ENCODE measurements at places on chromosomes 1 and 21.

DNA sequence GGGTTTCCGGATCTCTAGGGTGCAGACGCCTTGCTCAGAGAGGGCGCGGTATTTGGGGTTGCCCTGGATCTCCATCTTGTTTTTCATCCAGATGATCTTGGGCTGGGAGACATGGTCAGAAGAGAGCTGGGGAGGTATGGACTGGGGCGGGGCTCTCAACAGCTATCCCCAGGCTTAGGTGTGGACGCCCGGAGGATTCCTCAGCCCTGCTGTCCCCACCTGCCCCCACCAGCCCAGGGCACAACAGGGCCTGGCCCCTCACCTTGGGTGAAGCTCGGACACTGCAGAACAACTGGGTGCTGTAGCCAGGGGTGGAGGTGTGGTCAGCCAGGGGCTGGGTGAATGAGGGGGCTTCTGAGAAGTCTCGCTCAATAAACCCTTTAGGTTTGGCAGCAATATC is 6.6 kb downstream of the MYBPH start:
- DNase-seq = no peak

- no peak for DNase-seq
Observed at GRCh38 chr1:243287652-243288051, 31.8 kb downstream of the SDCCAG8 start.

DNA sequence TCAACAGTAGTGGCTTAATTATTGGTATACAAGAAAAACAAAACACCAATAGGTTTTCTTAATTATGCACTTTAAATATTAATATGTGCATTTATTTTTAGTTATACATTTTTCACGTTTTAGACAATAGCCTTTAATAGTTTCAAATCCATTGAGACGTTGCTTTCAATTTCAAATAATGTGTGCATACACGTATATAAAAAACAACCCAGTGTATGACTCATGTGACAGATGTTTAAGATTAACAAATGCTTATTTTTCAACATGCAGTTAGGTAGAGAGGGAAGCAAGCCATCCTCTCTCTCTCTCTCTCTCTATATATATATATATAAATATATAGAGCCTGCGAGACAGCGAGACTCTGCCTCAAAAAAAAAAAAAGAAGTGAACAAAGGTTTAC is 24.3 kb downstream of the EYA3 start:
- DNase-seq = no peak

GRCh38 chr1:62196086-62196690 is 1.5 kb downstream of the L1TD1 start:
- DNase-seq = no peak

DNA sequence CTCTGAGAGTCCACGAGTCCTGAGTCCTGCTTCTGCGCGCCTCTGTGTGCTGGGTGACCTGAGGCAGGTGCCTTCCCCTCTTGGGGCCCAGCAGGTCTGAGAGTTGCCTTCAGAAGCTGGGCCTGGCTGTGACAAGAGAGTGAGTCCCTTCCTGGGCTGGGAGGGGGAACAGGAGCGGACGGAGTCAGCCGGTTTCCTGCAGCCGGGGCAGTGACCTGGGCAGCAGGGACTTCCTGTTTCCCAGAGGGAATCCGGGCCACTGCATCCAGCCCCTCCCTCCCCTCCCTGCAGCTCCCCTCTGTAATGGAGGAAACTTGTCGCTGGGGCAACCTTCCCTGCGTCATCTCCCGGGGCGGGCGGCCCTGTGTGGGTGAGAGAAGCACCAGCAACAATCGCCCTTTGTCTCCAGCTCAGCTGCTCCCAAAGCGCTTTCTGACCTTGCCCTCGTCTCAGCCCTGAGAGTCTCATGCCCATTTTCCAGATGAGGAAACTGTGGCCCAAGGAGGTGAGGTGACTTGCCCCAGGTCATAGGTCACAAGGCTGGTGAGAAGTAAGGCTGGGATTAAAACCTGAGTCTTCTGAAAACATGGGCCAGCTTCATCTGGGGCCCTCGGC is 61.1 kb downstream of the SDC3 start:
- DNase-seq = no peak

- no peak for DNase-seq
Observed at GRCh38 chr1:88029142-88029541, 654.9 kb upstream of the PKN2 start.

GRCh38 chr1:107195476-107195875 is 54.6 kb downstream of the NTNG1 start:
- DNase-seq = no peak

DNA sequence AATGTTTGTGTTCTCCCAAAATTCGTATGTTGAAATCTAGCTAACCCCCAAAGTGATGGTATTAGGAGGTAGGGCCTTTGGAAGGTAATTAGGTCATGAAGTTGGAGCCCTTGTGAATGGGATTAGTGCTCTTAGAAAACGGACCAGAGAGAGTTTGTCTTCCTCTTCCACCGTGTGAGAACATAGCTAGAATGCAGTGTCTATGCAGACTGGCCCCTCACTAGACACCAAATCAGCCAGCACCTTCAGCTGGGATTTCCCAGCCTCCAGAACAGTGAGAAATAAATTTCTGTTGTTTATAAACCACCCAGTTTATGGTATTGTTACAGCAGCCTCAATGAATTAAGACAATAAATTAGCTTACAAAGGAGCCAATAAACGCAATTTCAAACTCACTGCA is 58.0 kb downstream of the KIAA0319L start:
- no peak for DNase-seq

GRCh38 chr1:202013603-202014002 is 3.2 kb downstream of the ELF3 start:
- DNase-seq = no peak

- DNase-seq = no peak
Observed at GRCh38 chr1:6105763-6106162, 60.1 kb downstream of the KCNAB2 start.

DNA sequence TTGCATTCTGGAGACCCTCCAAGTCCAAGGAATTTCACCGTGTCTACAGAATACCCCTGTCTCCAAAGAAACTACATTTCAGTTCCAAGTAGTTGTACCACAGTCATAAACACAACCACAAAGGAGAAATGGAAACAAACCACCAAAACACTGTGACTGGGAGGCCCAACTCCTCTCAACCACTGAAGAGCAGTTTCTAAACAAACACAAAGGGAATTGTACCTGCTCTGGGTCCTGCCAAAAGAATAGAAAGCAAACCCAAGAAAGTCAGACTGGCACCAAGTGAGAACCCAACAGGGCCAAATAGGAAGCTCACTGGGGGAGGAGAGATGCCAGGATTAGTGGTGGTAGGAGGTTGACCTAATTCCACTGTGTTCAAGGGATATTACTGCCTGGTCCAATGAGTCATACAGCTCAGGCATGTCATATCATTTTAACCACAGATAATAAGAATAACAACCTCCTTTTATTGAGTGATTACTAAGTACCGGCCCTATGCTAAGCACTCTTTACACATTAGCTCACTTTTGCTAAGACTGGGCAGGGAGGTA is 123.9 kb upstream of the PPP2R5A start:
- DNase-seq = no peak

DNA sequence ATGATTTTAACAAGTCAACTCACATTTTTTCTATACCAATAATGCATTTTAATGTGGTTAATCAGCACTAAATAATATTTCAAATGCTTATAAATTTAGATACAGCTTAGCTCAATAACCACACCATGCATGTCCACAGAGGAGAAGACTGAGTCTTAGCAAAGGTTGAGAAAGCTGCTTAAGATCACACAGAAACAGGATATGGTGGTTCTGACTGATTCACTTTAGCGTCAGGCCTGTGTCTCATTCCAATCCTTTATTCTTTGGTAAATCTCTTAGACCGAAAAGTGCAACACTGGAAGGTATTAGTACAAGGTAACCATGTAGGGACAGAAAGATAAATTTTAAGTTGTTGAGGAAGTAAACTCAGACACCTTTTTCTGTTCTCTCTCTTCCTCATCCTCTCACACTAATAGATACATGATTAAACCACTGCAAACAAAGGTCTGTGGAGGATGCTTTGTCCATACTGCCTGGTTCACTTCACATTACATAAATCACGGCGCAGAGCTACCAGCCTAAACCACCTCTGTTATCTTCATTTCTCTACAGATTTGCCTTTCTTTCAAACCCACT is 139.0 kb downstream of the DPYD start:
- no peak for DNase-seq

DNA sequence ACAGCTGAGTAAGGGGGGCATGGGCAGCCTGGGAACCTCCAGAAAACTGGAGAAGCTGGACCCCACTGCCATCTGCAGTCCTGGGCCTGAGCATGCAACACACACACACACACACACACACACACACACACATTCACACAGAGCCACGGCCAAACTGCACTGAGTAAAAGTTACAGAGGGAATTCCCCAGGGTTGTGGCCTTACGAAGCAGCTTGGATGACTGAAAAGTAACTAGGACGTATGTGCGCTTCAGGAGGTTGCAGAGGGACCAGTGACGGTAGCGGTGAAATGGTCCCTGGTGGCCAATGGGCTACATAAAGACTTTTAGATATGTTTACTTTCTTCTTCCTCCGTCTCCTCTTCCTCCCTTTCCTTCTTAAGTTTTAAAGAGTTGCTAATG is 232.5 kb upstream of the TMEM51 start:
- no peak for DNase-seq

- no peak for DNase-seq
Observed at GRCh38 chr1:57887964-57888491, 464.2 kb upstream of the DAB1 start.

- no peak for DNase-seq
Observed at GRCh38 chr1:25913206-25913605, 7.0 kb upstream of the STMN1 start.

DNA sequence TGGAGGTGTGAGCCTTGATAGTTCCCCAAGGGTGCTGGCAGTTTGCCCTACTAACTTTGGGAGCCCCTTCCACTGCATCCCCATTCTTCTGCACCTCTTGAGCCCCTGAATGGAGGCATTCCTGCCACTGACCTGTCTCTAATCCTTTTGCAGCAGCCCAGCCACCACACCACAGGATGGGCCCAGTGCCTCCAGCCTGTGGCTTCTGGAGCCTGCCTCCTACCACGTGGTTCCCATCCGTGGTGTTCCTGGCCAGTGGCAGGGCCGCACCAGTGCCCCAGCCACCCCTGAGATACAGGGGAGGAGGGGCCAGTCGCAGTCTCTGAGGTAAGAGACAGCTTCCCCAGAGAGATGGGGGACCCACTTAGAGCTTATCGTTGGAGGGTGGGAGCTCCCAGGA is 14.4 kb downstream of the INAVA start:
- DNase-seq = no peak

DNA sequence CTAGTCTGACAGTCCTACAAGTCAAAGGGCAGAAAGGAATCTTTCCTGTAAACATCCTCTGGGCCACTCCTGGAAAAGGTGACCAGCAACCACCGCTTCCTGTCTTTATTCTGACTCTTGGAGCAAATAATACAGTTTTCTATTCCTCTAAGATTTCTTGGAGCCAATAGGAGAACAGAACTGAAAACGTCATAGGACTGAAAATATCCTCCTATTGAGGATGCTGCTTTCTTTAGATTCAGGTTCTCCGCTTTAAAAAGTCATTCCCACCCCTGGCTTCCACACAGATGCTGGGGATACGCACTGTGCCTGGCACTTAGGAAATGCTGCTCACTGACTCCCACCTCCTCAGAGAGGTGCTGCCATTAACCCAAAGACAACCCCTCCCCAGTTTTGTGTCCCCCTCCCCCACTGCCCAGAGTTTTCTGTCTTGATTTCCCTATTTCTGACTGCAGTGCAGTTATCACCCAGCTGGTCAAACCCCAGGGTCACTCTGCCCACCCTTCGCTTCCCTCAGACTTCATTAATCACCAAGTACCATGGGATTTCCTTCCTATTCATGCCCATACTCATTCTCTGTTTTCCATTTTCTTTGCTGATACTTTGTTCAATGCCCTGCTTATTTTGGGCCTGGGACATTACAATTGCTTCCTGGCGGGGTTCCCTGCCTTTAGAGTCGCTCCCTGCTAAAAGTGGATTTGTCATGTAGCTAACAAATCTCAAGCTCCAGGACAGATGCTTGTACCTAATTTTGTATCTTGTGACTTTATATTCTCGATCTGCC is 82.1 kb upstream of the ARHGAP29 start:
- DNase-seq = no peak

- DNase-seq = no peak
Observed at GRCh38 chr1:172936088-172936645, 114.6 kb downstream of the TNFSF18 start.

GRCh38 chr1:213414911-213415310 is 363.9 kb downstream of the RPS6KC1 start:
- no peak for DNase-seq

Data from activated CD8-positive, alpha-beta memory T cell treated with anti-CD3 and anti-CD28 coated beads, Interleukin-2, amount 50 U/mL, for 4 hours (primary cell).